ENCODE measurements at places on chromosomes 4 and X.
A peak's percentile ranks its signal among the peaks of the same experiment; 100 is the strongest.

- no peak overlapping the region for H3K27ac ChIP-seq
- H3K4me3 ChIP-seq = no peak overlapping the region
- H3K4me1 ChIP-seq = no peaks in the 10 kb centered on the region
- no peak for DNase-seq
- H3K36me3 ChIP-seq = no peaks in the 10 kb centered on the region
Observed at GRCh38 chr4:73576381-73576780, 43.9 kb downstream of the RASSF6 start.

- no peaks in the 10 kb centered on the region for H3K4me1 ChIP-seq
- H3K27ac ChIP-seq = no peak overlapping the region
- no peaks in the 10 kb centered on the region for H3K27me3 ChIP-seq
- no peak overlapping the region for H3K4me3 ChIP-seq
- no peaks in the 10 kb centered on the region for H3K36me3 ChIP-seq
Observed at GRCh38 chr4:160127211-160127610, 1024.3 kb downstream of the RAPGEF2 start.

DNA sequence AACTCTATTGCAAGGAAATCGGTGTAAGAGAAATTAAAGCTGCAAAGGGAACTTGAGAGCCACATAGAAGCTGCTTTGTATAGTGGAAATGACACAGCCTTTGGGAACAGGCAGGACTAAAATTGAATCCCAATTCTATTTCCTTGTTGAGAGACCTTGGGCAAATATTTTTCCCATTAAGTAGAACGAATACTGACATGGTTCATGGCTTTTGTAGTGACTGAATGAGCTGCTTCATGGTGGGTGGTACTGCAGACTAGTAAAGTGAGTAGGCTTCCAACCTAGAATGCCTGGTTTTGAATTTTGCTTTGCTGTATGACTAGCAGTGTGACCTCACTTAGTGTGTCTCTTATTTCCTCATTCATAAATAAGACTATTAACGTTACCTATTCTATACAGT is 182.2 kb upstream of the KCNIP4 start:
- H3K27me3 ChIP-seq = no peaks in the 10 kb centered on the region
- DNase-seq = no peak
- no peaks in the 10 kb centered on the region for H3K36me3 ChIP-seq
- no peak overlapping the region for H3K4me3 ChIP-seq
- no peak overlapping the region for H3K27ac ChIP-seq

DNA sequence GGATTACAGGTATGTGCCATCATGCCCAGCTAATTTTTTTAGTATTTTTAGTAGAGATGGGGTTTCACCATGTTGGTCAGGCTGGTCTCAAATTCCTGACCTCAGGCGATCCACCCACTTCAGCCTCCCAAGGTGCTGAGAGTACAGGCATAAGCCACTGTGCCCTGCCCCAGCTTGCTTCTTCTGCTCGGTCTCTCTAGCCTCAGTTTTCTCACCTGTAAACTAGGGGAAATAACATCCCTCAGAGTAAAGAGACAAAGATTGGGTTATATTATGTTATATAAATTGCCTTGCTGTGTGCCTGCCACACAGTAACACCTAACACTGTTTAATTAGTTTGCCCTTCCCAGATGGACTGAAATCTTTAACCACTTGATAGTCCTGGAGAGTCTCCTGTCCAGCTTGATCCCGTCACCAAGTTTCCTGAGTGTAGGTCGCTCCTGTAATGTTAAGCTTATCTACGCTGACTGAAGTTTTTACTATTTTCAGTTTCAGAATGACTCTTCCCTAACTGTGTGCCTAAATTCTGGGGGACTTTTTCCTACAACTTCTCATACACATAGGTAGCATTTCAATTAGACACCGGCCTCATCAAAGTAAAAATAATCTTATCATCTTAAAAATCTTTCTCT is 412.7 kb upstream of the TENM3 start:
- H3K27me3 ChIP-seq = no peaks in the 10 kb centered on the region
- no peak for DNase-seq
- H3K27ac ChIP-seq = no peak overlapping the region
- H3K4me1 ChIP-seq = no peaks in the 10 kb centered on the region
- no peaks in the 10 kb centered on the region for H3K36me3 ChIP-seq

- no peak overlapping the region for H3K4me3 ChIP-seq
- H3K27ac ChIP-seq = no peak overlapping the region
- no peak for DNase-seq
- no peaks in the 10 kb centered on the region for H3K27me3 ChIP-seq
- no peaks in the 10 kb centered on the region for H3K36me3 ChIP-seq
Observed at GRCh38 chr4:14262221-14262620, 634.7 kb upstream of the BOD1L1 start.

DNA sequence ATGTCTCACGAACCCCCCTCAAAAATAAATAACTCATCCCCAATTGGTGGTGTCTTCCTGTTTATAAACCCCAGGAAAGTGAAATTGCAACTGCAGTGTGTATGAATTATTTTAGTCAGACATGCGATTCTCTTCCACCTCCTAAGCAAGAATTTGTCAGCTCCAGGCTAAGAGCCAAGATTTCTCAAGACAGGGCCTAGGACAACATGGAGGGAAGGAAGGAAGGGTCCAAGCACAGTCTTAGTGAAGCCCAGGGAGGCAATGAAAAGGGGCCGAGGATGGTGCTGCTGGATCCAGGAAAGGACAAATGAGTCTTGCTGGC is 20.0 kb downstream of the SH3KBP1 start:
- no peaks in the 10 kb centered on the region for H3K36me3 ChIP-seq
- no peaks in the 10 kb centered on the region for H3K27me3 ChIP-seq
- H3K4me3 ChIP-seq = no peak overlapping the region
- H3K4me1 ChIP-seq = no peaks in the 10 kb centered on the region
- no peak overlapping the region for H3K27ac ChIP-seq

DNA sequence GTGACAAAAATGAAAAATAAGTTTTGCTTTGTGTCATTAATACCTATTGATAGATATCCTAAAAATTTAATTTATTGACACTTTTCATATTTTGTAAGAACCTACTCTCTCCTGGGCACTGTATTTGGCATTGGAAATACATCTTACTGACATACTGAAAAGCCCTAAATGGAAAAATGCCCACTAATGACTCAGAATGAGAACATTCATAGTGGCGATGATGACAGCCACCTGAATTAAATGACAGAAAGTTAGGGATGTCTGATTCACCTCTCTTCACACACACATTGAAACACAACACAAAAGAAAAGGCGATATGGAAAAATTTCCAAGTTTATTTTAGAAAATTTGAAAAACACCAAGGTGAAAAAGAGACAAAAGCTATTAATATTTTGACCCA is 992.3 kb downstream of the STPG2 start:
- no peak overlapping the region for H3K27ac ChIP-seq
- H3K4me1 ChIP-seq = no peaks in the 10 kb centered on the region
- no peak for DNase-seq
- no peaks in the 10 kb centered on the region for H3K27me3 ChIP-seq

DNA sequence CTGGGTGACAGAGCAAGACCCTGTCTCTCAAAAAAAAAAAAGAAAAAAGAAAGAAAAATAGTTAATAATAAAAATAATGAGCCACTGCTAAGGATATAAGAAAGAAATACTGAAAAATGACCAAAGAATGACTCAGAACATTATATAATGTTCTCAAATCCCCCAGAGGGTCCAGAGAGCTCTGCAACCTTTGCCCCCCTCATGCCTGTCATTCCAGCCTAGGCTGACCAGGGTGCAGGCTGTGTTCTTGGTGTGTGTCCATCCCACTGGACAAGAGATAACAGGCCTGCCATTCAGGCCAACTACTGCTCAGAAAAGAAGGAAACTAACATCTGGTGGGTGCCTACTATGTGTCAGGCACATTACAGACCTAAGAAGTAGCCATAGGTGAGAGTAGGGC is 72.7 kb upstream of the EDNRA start:
- H3K27ac ChIP-seq = no peak overlapping the region
- no peaks in the 10 kb centered on the region for H3K36me3 ChIP-seq
- no peaks in the 10 kb centered on the region for H3K4me1 ChIP-seq
- no peaks in the 10 kb centered on the region for H3K27me3 ChIP-seq
- no peak overlapping the region for H3K4me3 ChIP-seq
- no peak for DNase-seq

GRCh38 chrX:118730500-118731247 is 3.3 kb downstream of the IL13RA1 start:
- DNase-seq = no peak
- H3K4me3 ChIP-seq = no peak overlapping the region
- H3K27me3 ChIP-seq = no peaks in the 10 kb centered on the region
- H3K27ac ChIP-seq = no peak overlapping the region
- no peaks in the 10 kb centered on the region for H3K4me1 ChIP-seq
- H3K36me3 ChIP-seq = no peaks in the 10 kb centered on the region

- no peaks in the 10 kb centered on the region for H3K36me3 ChIP-seq
- H3K4me3 ChIP-seq = no peak overlapping the region
- no peaks in the 10 kb centered on the region for H3K4me1 ChIP-seq
Observed at GRCh38 chr4:74631988-74632387, 162.3 kb downstream of the BTC start.

DNA sequence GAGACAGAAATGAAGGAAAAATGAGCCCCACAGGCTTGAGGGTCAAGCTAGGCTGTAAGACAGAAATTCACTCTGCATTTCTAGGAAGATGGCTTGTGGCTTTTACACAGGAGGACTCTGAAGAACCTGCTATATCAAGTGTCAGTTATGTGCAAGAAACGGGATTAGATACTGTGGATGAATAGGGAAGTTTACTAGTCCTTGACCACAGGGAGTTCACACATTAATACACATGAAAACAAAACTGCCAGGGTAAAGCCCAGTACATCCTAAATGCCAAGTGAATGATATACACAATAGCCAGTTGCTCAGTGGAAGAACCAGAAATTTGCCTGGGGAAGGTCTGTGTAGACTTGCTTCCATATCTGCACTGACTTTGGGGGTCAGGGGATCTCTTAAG is 53.5 kb downstream of the TMEM131L start:
- DNase-seq = no peak
- no peak overlapping the region for H3K4me3 ChIP-seq
- no peaks in the 10 kb centered on the region for H3K36me3 ChIP-seq
- no peaks in the 10 kb centered on the region for H3K4me1 ChIP-seq
- no peak overlapping the region for H3K27ac ChIP-seq
- no peaks in the 10 kb centered on the region for H3K27me3 ChIP-seq

- no peaks in the 10 kb centered on the region for H3K36me3 ChIP-seq
- H3K4me1 ChIP-seq = no peaks in the 10 kb centered on the region
- no peak overlapping the region for H3K27ac ChIP-seq
- no peak overlapping the region for H3K4me3 ChIP-seq
- H3K27me3 ChIP-seq = no peaks in the 10 kb centered on the region
- no peak for DNase-seq
Observed at GRCh38 chrX:65745427-65745826, 78.0 kb downstream of the MSN start.

DNA sequence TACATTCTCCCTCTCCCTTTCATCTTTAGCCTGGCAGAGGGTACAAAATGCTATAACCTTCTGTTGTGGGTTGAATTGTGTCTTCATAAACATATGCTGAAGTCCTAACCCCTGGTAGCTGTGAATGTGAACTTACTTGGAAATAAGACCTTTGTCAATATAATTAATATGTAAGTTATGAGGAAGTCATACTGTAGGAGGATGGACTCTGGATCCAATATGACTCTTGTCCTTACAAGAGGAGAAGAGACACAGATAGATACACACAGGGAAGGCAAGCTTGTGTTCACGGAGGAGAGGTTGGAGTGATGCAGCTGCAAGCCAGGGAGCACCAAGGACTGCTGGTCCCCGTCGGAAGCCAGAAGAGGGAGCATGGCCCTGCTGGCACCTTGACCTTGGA is 94.7 kb downstream of the SLC2A9 start:
- H3K4me3 ChIP-seq = no peak overlapping the region
- no peaks in the 10 kb centered on the region for H3K27me3 ChIP-seq
- H3K4me1 ChIP-seq = no peaks in the 10 kb centered on the region
- DNase-seq = no peak
- H3K36me3 ChIP-seq = no peaks in the 10 kb centered on the region

DNA sequence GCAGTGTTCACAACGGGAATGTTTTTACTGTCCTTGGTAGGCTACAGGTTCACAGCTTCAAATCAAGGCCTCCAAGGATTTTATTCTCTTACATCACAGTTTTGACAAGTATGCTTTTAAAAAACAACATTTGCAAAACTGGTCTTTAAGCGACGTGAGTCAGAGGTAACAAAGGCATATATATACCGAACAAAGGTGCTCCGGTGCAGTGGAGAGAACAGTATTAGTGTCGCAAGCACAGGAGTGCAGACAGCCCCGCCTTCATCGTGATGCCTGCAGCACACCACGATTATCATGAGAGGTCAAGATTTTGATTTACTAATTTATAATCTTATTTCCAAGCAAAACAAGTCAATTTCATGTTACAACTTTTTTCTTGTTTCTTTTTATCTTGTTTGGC is 90.8 kb downstream of the GATB start:
- H3K27ac ChIP-seq = no peak overlapping the region
- no peaks in the 10 kb centered on the region for H3K27me3 ChIP-seq
- H3K4me3 ChIP-seq = no peak overlapping the region
- no peaks in the 10 kb centered on the region for H3K36me3 ChIP-seq
- no peak for DNase-seq

GRCh38 chr4:24770667-24771066 is 24.7 kb upstream of the SOD3 start:
- H3K36me3 ChIP-seq = no peaks in the 10 kb centered on the region
- no peaks in the 10 kb centered on the region for H3K27me3 ChIP-seq
- no peak overlapping the region for H3K4me3 ChIP-seq
- no peak for DNase-seq

- no peak overlapping the region for H3K27ac ChIP-seq
- no peaks in the 10 kb centered on the region for H3K4me1 ChIP-seq
- H3K4me3 ChIP-seq = no peak overlapping the region
- no peak for DNase-seq
- no peaks in the 10 kb centered on the region for H3K36me3 ChIP-seq
Observed at GRCh38 chr4:134324179-134324578, 122.6 kb upstream of the PABPC4L start.

DNA sequence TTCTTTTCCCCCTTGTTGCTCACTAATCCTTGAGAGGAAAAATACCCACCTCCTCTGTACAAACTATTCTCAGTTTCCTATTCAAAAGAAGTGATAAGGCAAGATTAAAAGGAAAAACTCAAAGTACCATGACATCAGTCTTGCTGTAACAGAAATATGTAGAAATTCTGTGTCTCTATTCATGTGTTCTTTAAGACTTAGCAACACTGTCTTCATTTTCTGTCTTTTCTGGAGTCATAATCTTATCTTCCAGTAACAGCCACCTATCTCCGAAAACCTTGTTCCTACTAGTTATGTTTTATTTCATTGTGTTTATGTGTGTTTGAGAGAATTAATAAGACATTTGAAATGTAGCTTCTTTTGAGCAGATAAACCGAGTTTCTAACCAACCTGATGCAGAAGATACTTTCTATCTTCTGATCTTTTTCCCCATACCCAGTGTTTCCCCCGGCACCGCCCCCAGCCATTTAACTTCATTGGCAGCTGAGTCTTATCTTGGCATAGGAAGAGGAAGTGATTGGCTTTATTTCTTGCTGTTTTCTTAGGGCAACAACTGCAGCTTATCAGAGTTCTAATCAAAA is 8.0 kb downstream of the FAM241A start:
- DNase-seq = no peak
- no peak overlapping the region for H3K4me3 ChIP-seq
- H3K27ac ChIP-seq = peak overlapping the region; percentile 2

DNA sequence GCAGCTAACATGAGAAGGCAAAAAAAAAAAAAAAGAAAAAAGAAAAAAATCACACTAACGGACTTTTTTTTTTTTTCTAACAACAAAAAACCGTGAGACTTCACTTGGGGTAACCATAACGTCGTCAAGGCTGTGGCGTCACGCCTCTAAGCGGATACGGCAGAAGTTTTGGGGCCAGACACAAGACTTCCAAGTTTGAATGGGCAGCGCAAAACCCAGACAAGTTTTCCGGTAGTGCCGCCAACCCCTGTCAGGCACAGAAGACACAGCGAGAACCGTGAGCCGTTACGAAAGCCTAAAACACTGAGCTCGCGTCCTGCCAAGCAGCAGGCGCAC is 556 bp upstream of the SMARCA5 start:
- H3K4me3 ChIP-seq = peak overlapping the region; percentile 72
- H3K27ac ChIP-seq = peak overlapping the region; percentile 97
- peaks cover 1% of the 10 kb centered on the region for H3K4me1 ChIP-seq

Measured in uterus (tissue), 4 donors.